ENCODE measurements at places on chromosomes 5 and 9.
A peak's percentile ranks its signal among the peaks of the same experiment; 100 is the strongest.

DNA sequence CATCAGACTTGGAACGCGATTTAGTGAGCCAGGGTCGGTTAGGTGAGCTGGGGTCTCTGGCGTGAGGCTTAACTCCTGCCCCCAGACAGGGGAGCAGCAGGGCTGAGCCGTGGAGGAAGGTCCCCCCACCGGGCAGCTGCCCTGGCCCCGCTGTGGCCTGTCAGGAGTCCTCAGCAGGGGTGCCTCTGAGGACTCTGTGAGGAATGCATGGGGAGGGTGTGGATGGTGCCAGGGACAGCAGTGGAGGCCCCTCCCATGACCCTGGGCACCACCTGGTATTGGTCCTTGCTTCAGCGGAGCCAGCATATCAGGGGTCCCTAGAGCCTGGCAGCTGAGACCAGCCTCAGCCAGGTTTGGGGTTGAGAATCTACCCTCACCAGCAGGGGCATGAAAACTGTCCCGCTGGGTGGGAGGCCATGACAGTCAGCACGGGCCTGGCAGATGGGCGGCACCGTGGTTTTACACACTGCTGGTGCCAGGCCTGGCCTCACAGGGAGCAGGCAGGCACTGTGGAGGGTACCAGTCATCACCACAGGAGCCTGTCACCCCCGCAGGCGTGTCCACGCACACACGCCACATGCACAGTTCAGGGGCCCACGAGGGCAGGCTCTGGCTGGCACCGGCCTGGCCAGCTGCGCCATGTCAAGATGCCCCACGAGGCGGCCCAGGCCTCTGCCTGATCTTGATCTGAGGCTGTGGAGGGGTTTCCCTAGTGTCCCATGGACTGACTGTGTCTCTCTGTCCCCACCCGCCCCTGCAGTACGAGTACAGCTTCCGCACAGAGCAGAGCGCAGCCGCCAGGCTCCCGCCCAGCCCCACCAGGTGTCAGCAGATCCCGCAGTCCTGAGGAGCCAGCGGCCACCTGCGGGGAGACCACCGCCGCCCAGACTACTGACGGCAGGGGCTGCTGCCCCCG is 111.1 kb upstream of the LMX1B start:
- no peak for DNase-seq

GRCh38 chr5:132070460-132071337 is 2.9 kb upstream of the CSF2 start:
- no peak for DNase-seq

DNA sequence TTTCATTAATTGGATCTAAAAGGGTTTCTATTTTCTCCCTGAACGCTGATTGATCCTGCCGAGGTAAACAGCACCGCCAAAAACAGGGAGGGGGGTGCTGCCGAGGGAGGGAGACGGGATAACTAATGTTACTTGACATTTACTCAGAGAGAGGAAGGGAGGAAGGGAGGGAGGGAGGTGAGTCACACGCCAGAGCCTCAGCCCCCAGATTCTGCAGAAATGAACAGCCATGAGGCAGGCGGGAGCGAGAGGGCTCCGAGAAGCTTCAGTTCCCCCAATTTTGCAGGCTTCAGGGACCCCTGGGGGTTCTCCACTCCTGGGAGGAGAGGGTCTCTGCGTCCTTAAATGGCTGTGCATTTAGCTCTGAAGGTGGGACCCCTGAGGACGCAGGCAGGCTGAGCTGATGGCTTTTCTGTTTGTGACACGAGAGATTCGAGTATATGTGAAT is 59.1 kb upstream of the IER5L start:
- DNase-seq = peak; percentile 38

- DNase-seq = no peak
These were observed 232.3 kb upstream of the TBCA start for GRCh38 chr5:78008356-78008967.

DNA sequence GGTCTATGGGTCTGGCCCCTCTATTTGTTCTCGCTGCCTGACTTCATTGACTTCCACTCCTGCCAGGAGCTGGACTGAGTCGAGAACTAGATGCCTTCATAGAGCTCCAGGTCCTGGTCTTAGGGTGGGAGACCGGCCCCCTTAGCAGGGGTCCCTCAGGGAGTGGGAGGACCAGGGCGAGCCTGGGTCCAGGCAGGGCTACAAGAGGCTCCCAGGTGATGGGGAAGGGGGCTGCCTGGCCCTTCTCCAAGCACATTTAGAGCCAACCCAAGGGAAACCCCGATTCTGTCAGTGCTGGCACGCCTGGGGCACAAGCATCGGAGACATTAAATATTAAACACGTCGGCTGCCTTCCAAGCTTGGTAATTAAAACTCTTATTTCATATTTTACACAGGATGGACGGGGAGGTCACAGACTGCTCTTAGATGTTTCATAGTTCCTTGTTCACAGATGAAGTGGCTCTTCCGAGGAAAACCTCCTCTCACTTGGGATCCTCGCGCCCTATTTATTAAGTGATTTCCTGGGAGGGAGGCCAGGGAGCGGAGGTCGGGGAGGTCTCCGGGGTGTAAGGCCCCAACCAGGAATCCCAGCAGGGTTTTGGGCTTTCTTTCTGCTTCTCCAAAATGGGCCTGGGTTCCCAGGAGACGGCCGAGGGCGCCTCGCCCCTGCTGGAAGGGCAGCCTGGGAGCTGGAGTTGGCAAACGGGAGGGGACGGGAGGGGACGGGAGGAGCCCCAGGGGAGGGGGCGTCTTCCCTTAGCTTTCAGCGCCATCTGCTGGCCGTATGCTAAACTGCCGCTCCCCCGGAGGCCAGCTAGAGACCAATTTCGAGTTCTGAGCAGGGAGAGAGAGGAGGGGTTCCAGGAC is 23.4 kb upstream of the ZBTB43 start:
- DNase-seq = peak; percentile 84

Data from effector CD4-positive, alpha-beta T cell (primary cell).